ENCODE measurements at places on chromosomes 3 and 15.

GRCh38 chr15:79003301-79003700 lies 58.5 kb upstream of the CTSH start:
- DNase-seq: no peak

DNA sequence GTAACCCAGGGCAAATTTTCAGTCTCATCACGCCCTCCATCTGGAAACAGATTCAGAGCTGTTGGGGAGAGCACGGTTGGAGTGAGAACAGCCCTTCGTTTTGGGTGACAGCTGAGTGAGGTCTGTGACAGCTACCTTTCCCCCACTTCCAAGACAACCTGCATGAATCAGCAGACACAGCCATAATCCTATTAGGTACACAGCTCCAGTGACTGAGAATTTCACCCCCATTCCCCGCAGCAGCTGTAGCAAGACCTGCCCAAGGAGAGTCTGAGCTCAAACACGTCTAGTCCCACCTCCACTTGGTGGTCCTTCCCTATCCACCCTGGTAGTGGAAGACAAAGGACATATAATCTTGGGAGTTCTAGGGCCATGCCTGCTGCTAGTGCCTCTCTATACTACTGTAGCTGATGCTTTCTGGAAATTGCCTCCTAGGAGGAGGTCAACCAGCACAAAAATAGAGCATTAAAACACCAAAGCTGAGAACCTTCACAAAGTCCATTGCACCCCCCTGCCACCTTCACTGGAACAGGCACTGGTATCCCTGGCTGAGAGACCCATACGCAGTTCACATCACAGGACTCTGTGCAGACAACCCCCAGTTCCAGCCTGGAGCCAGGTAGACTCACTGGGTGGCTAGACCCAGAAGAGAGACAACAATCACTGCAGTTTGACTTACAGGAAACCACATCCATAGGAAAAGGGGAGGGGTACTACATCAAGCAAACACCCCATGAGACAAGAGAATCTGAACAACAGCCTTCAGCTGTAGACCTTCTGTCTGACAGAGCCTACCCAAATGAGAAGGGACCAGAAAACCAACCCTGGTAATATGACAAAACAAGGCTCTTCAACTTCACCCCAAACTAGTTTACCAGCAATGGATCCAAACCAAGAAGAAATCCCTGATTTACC lies 448.6 kb upstream of the CBLB start:
- DNase-seq: no peak

DNA sequence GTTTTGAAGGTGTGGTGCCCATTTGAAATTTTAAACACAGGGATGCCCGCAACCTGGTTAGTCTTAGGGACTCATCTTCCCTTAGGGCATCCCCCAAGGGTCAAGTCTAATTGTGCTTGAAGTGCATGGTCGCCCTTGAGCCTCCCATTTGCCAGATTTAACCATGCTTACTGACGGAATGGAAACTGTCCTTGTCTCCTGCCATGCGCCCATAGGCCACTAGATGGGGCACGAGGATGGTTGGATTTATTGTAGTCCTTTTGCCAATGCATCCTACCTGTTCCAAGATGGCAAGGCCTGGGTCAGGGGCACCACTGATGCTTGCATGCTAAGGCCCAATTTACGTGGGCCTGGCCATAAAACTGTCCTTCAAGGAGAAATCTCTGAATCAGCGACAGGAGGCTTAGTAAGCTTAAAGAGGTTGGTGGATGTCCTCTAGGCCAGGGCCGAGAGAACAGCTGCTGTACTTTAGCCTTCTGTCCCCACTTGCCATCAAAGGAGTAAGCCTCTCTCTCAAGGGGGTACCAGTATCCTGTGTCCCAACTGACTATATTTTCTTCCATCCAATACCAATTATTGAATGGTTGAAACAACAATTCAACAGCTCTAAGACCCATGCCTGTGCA lies 355.4 kb downstream of the OTOL1 start:
- DNase-seq: peak; percentile 62

DNA sequence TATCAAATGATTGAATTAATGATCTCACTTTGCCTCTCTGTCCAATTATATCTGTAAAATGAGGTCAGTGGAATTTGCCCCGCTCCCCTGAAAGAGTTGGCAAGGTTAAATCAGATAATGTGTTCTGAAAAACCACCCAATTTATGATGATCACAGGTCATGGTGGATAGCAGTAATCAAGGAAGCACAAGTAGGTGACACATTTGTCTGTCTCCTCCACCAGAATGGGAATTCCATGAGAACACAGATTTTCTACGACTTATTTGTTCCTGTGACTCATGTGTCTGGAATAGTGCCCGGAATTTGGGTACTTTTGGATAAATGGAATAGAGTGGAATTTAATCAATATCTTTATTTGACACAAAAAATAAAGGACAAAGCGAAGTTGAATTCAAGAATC lies 220.9 kb upstream of the SUCLG2 start:
- no peak for DNase-seq

- DNase-seq: no peak
Measured at GRCh38 chr3:153756816-153757215, 364.4 kb upstream of the ARHGEF26 start.

DNA sequence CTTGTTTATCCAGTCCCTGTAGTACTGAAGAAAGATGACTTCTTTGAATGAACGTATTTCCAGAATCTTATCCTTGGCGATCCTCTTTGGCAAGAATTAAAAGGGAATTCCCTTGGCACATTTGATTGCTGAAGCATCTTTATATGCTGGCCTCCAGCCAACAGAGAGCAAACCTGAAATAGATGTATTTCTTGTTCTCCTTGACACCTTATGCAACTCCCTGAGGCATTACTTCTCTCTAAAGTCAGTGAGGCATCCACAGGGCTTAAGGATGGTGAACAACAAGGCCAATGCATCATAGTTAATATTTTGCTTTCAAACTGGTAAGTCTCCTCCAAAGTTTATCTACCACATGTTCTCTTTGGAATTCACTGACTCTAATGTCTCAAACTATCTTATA lies 450.9 kb upstream of the THRB start:
- no peak for DNase-seq

DNA sequence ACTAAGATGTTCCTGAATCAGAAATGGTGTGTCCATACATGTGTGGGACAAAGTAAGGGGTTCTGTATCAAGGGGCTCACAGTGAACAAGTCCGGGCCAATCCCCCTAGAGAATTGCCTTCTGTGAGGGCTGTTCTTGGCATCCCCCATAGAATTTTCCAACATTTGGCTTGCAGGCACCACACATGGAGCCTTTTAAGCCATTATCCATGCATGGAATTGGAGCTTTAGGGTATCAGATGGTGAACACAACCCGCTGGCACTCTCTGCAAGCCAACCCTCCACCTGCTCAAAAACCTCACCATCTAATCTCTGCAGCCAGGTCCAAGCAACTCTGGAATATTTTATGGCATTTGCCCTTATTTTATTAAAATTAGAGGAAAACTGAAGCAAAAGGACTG lies 278.7 kb downstream of the ERC2 start:
- DNase-seq: no peak

GRCh38 chr3:139906418-139906817 lies 28.6 kb upstream of the CLSTN2 start:
- no peak for DNase-seq

DNA sequence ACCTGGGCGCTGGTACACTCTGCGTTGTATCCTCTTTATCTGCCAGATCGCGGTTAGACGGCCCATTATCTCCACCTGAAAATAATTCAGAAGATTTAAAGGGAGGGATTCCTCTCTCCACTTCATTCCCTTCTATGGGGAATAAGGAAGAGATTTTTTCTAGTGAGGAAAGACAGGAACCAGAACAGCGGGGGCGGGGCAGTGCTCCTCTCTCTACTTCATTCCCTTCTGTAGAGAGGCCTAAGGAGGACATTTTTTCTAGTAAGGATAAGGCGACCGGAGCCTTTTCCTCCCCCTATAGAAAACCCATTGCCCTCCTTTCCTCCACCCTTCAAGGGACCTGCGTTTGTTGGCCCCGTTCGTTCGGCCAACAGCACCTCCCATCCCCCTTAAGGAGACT lies 8.3 kb upstream of the LIPH start:
- DNase-seq: no peak

- no peak for DNase-seq
Measured at GRCh38 chr3:133763797-133764683, 17.8 kb downstream of the TF start.

- no peak for DNase-seq
Measured at GRCh38 chr15:41870689-41871081, 23.2 kb downstream of the SPTBN5 start.

DNA sequence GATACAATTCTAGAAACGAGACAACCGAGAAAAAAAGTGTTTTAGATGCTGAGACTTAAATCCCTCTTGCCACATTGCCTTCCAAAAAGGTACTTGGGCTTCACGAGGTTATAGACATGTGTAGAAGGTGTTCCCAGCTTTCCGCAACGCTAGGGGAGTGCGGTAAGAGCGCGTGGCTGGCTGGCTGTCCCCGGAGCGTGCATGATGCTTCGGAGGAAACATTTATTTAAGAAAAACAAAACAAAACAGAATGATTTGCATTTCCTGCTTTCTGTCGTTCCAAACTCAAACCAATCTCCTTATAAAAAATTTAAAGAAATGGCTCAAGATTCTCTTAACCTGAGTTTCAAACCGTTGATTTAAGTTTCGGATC lies 841 bp downstream of the SLC6A20 start:
- no peak for DNase-seq

GRCh38 chr3:33636125-33636850 lies 81.8 kb downstream of the CLASP2 start:
- no peak for DNase-seq

- no peak for DNase-seq
Measured at GRCh38 chr15:78076231-78077052, 1.1 kb downstream of the TBC1D2B start.

GRCh38 chr3:120039642-120040610 lies 54.3 kb downstream of the GSK3B start:
- DNase-seq: no peak

DNA sequence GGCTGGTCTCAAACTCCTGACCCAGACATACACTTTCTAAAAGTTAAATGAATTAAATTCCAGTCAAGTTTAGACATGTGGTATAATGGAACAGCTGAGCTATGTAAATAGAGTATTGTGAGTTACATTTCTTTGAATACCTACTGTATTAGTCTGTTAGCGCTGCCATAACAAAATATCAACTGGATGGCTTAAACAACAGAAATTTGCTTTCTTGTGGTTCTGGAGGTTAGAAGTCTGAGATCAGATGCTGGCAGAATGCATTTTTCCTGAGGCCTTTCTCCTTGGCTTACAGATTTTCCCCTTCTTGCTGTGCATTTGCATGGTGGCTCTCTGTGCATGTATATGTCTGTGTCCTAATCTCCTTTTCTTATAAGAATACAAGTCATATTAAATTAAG lies 101.5 kb upstream of the TGFBR2 start:
- DNase-seq: no peak

DNA sequence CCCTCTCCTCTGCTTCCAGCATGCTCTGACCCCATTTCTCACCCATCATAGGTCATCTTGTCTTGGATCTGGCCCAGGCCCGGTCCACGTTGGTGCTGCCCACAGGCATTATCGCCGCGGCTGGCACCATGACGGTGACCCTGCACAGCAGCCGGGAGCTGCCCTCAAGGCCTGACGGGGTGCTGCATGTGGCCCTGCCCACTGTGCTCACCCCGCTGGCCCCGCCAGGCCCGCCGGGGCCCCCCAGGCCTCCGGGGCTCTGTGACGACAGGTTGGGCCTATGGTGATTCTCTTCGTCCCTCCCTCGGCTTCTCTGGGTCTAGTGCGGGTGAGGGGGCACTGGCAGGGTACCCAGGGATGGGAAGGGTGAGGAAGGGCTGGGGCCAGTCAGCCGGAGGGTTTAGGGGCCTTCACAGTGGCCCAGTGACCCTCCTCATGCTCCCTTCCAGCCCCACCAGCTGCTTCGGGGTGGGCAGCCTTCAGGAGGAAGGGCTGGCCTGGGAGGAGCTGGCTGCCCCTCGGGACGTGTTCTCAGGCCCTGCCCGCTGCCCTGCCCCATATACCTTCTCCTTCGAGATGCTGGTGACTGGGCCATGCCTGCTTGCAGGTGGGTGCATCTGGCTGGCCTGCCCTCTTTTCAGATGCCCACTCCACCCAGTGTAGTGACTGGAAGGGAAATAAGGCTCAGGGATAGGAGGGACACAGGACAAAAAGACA lies 3.9 kb downstream of the VWA5B2 start:
- peak; percentile 46 for DNase-seq

DNA sequence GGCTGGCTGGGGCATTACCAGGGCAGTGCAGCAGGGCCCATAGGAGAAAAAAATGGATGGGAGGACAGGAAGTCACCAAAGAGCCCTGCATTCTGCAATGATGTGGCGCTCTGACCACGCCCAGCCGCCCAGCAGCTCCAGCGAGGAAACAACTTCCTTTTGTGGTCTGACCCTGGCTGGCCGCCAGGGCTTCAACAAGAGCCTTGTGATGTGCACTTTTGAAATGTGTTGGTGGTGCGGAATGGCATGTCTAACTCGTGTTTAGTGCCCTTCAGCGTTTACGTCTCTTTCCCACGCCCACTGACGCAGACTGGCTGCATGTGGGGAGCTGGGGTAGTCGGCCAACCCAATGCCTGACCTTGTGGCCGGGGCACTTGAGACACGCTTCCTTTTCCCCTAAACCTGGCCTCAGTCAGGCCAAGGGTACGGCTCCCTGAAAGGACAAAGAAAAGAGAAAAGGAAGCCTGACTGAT lies 81.9 kb upstream of the CTNNB1 start:
- peak; percentile 94 for DNase-seq

GRCh38 chr15:101062063-101062462 lies 142.9 kb downstream of the LRRK1 start:
- no peak for DNase-seq

DNA sequence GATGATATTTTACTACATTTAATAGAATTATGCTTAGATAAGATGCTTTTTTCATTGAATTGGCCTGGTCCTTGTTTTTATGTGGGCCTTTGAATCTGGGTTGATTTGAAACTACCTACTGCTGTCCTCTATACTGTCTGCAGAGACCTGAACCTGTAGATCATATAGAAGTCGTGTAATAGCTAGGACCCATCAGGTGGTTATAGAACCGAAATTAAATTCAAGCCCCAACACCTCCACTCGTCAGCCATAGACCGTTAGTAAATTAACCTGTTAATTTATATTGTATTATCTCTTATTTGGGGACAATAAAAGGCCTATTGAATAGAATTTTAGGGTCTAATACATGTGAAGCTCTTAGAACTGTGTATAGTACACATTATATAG lies 108.4 kb downstream of the MBNL1 start:
- DNase-seq: no peak

DNA sequence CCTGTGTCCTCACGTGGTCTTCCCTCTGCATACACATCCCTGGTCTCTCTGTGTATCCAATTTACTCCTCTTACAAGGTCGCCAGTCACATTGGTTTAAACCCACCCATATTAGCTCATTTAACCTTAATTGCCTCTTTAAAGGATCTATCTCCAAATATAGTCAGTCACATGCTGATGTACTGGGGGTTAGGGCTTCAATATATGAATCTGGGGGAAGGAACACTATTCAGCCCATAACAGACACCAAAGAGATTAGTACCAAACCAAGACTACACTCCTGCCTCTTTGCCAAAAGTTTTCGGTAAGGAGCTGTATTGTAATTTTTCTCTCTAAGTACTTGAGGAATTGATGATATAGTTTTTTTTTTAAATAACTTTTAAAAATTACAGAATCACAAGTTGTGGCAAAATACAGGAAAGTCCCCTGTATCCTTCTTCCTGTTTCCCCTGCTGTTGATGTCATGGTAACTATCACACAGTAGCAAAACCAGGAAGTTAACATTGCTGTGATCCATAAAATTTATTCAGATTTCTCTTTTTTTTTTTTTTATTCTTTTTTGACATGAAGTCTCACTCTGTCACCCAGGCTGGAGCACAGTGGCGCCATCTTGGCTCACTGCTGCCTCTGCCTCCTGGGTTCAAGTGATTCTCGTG lies 67.8 kb downstream of the SLCO3A1 start:
- no peak for DNase-seq

Data from sciatic nerve (tissue), 2 donors.